ENCODE measurements at places on chromosomes 7 and 10. TPM values are rescaled to one million over a fixed set of nuclear protein-coding genes. Genes with fewer than 3 reads are reported as not detected.

The GCK gene
- not detected for total RNA-seq

The HSPA12A gene
- 10.3 TPM for total RNA-seq

The MKI67 gene
- 38.7 TPM for total RNA-seq

The MYO1G gene
- 0.09 TPM for total RNA-seq

The TMEM139 gene
- total RNA-seq = not detected

The OR13A1 gene
- not detected for total RNA-seq

The FGFBP3 gene
- total RNA-seq = 1.2 TPM

The SP4 gene
- total RNA-seq = 17.0 TPM

The KCND2 gene
- 11.3 TPM for total RNA-seq

The GIMAP8 gene
- 0.09 TPM for total RNA-seq

The C10orf67 gene
- not detected for total RNA-seq

The ANK3 gene
- 658 TPM for total RNA-seq

The NPSR1 gene
- total RNA-seq = not detected

The AGAP9 gene
- total RNA-seq = 4.2 TPM

The PLEKHA1 gene
- 29.8 TPM for total RNA-seq

The PNLIPRP2 gene
- total RNA-seq = not detected

The DLX5 gene
- not detected for total RNA-seq

The ADRA2A gene
- 0.82 TPM for total RNA-seq

The C10orf143 gene
- 0.49 TPM for total RNA-seq

The SAMD9 gene
- 18.3 TPM for total RNA-seq

The RGS10 gene
- 42.4 TPM for total RNA-seq

The FKBP6 gene
- not detected for total RNA-seq

The NKX1-2 gene
- total RNA-seq = not detected

The TRA2A gene
- total RNA-seq = 34.8 TPM

The LBX1 gene
- total RNA-seq = 0.08 TPM

The CYTH3 gene
- 27.1 TPM for total RNA-seq

The FKBP9 gene
- 831 TPM for total RNA-seq

The SAMD9L gene
- total RNA-seq = 22.6 TPM

The IFIT1B gene
- not detected for total RNA-seq

The PFKP gene
- total RNA-seq = 111 TPM

The EVX1 gene
- not detected for total RNA-seq

The NEUROG3 gene
- not detected for total RNA-seq
